CD4-positive, alpha-beta T cell treated with Interleukin-6 at 100 ng/mL for 8 hours (primary cell): ENCODE measurements at places on chromosomes 7 and 10.

DNA sequence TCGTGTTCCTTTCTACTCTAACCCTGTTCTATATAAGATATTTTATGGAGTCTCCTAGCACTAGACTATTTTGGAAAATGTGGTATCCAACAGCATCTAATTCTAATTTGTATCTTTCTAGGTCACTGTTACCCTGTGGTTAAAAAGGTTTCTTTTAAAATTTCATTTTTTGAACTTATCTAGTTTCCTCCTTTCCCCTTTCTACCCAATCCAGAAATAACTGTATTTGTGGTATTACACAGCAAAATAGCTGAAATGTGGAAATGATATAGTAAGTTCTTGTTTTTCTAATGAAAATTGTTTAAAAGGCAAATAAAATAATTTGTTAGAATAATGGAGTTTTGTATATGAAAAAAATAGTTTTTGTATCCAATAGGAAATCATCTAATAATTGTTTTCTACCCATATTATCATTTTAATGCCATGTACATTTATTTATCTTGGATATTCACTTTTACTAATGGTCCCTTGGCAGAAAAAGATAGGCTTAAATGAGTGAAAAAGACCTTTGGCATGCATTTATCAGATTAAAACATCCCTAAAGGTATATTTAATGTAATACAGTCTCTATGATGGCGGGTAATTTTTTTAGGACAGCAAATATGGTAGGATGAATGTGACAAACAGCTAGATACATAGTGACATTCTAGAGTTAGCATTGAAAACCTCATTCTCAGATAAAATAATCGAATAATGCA is 175.5 kb upstream of the PLXDC2 start:
- DNase-seq, result no peak

DNA sequence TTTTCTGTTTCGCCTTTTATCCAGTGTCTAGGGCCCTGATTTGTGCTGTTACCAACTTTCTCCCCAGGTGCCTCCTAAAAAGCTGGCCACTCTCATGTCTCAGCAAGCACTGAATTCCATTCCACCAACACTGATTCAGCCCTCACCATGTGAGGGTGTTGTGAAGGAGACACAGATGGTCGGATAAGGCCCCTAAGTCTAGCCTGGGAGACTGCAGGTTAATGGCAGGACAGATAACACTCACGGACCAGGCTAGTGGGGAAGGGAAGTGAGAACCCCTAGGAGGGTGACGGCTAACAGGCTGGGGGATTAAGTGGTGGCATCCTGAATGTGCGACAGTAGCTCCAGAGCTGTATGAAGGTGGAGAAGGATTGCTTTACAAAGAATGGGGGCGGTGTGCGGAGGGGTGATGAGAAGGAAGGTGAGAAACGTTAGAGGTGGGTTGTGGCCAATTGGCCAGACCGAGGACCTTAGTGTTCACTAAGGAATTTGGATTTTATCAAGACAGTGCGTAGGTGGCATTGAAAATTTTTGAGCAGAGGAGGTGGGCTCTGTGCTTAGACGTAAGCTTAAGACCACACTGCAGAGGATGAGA is 3.8 kb upstream of the DUSP5 start:
- DNase-seq, result no peak

- no peak for DNase-seq
Observed at GRCh38 chr10:122494173-122494820, 32.9 kb downstream of the HTRA1 start.

GRCh38 chr10:2463316-2463715 is 604.0 kb upstream of the PFKP start:
- DNase-seq, result no peak

GRCh38 chr7:26326211-26326610 is 34.5 kb downstream of the SNX10 start:
- DNase-seq, result no peak

DNA sequence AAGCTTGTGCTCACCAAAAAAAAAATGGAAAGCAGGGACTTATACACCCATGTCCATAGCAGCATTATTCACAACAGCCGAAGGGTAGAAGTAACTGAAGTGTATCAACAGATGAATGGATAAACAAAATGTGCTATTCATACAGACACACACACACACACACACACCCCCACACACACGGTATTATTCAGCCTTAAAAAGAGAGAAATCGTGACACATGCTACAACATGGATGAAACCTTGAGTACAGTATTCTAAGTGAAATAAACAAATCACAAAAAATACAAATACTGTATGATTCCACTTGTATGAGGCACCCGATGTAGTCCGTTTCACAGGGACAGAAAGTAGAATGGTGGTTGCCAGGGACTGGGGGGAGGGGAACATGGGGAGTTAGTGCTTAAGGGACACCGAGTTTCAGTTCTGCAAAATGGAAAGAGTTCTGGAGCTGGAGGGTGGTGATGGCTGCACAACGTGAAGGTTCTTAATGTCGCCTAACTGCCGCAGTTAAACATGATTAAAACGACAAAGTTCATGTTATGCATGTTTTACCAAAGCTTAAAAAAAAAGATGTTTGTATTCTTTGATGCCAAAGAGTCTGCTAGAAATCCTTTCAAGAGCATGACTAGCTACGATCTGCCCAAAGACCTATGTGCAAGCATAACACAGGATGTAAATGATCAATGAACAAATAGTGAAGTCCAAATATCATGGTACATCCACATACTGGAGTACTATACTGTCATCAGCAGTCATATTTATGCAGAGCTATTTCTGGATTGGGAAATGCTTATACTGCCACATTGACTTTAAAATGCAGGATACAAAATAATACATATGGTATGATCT is 7.2 kb downstream of the TNS3 start:
- DNase-seq, result no peak

- no peak for DNase-seq
Observed at GRCh38 chr10:71737001-71737833, 17.6 kb upstream of the C10orf105 start.

GRCh38 chr10:33483124-33483815 is 148.8 kb upstream of the NRP1 start:
- DNase-seq, result no peak

DNA sequence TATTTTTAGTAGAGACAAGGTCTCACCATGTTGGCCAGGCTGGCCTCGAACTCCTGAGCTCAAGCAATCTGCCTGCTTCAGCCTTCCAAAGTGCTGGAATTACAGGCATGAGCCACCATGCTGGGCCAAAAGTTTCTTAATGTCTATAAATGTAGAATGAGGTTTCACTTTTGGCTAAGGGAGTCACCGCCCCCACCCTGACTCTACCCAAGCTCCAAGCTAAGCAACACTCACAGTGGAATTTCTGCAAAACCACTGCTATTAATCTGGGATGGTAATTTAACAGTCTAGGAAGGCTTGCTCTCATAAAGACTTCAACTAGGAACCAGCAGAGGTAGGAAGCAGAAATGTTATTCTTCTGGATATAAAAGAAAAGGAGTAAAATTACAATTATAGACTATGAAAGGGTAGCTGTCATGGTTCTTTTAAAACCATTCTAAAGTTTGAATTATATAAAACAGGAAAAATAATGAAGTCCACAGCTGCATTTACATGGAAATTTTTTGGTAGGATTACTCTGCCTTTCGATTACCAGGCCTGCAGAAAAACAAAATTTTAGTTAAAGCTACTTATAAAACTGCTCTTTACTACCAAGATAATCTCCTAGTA is 211.6 kb downstream of the SFMBT2 start:
- DNase-seq, result no peak

DNA sequence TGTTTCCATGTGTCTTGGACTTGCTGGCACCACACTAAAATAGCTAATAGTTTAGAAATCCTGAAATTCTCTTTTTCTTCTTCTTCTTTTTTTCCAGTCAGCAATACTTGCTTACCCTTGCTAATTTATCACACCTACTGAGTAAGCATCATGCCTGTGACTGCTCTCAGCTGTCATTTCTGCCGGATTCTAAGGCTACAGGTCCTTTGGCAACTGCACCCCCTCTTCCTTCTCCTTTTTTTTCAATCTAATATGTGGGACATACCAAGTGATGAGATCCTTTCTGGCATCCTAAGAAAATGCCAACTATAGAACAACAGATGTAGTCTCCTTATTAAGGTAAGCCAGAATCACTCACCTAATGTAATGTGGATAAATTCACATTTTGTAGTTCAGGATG is 444.7 kb downstream of the MAGI2 start:
- DNase-seq, result no peak

GRCh38 chr10:31457858-31458257 is 138.8 kb downstream of the ZEB1 start:
- no peak for DNase-seq

GRCh38 chr10:125639846-125640245 is 43.1 kb downstream of the TEX36 start:
- no peak for DNase-seq

DNA sequence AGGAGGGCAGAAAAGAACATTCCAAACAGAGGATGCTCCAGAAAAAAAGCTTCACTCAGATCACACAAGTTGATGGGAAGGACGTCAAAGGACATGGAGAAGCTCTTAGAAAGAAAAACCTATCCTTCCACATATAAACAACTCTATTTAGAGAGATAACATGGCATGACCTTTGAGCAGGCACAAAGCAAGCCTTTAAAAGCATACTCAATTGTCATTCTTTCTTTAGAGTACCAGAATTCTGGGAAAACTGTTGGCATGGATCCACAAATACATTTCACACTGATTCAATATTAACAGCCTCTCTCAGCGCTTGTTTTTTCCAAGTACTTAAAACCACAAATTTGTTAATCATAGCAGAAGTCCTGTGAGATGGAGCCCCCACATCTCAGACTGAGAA is 7.3 kb upstream of the ABLIM1 start:
- no peak for DNase-seq

- DNase-seq, result no peak
Observed at GRCh38 chr10:26455567-26456315, 17.6 kb downstream of the APBB1IP start.

DNA sequence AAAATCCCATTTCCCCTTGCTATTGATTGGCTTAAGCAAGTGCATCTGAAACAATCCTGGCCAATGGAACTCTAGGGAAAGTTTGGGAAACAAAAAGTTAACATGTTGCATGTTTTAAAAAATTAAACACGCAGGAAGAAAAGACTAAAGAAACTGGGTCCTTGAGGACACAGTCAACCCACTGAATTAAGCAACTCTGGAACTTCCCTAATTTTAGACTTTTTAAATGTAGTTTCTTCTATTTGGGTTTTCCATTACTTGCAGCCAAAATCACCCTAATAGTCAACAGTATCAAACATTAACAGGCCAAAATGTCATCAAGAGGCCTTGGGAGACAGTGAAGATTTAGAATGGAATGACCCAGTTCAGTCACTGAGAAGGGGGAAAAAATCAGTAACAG is 40.6 kb downstream of the OSBPL3 start:
- no peak for DNase-seq

DNA sequence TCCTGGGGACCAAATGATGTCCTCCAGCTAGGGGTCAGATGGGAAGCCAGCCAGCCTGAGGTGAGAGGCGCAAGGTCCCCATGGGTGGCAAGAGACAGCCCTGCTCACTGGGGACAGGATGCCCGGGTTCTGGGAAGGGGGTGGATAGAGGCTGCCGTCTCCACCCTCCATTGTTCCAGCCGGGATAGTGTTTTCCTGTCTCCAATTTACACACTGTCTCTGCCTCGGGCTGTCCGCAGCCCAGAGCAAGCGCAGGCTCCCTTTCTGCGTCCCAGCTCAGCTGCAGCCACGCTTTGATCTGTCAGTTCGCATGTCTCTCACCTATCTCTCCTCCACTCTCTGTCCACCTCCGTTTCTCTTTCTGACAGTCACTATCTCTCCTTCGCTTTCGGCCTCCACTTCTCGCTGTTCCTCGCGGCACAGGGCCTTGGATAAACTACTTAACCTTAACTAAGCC is 2.1 kb downstream of the EPHB4 start:
- no peak for DNase-seq

DNA sequence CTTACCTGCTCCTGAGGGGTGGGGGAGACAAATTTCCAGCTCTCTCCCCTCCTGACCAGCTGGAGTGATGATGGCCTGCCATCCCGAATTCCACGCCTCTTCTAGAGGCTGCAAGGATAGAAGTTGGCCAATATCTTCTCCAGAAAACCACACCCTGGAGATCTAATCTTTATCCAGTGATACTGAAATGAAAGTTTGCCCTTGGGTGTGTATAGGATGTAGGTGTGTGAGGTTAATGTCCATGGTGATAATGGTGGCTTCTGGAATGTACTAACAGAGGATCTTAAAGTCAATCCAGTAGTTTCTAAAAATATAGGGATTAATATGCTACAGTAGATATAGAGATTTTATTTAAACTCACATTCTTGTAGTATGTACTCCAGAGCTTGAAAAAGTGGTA is 22.2 kb downstream of the AKR1B15 start:
- DNase-seq, result no peak

GRCh38 chr10:101941871-101942270 is 98.3 kb upstream of the KCNIP2 start:
- DNase-seq, result no peak

- DNase-seq, result no peak
Observed at GRCh38 chr7:64879086-64879730, 23.9 kb upstream of the ZNF273 start.

DNA sequence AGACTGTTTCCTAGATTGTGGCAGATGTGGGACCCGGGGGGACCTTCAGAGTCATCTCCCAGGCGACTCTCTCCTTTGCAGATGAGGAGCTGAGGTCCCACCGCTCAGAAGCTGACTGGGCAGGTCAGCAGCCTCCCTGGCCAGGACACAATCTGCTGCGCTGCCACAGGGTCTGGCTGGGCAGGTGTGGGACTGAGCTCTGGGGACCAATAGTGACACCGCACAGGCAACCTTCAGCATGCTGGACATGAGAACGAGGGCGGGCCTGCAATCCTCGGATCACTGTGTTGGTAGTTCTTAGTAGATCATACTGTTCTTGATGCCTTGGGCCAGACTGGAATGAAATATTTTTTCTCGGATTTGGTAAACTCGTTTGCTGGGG is 20.5 kb upstream of the CRYGN start:
- DNase-seq, result no peak

DNA sequence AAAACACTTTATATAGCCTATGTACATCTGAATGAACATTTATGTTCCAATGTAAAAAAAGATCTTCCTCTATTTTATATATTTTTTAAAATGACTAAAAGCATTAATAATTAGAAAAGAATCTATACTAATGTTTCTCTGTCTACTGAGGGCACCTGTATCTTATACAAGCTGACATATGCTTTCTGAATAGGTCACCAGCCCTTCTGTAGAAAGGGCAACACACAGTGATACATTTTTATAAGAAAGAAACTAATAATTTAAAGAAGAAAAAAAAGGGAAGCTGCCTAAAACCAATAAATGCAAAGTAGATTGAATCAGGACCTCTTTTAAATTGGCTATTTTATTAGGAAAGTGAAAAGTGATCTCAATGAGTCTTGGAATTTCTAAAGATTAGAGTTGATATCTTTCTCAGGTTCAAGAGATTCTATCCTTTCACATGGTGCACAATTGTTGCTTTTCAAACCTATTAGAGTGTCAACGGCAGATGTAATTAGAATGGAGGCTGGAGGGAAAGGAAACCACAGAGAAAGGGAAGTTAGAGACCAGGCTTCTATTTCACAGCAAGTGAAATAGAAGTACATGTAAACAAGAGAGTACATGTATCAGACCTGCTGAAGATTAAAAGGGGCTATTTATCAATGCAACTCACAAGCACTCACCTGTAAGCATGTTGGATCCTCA is 6.3 kb downstream of the MTPN start:
- no peak for DNase-seq

- DNase-seq, result no peak
Observed at GRCh38 chr7:90412458-90413184, 9.4 kb downstream of the CLDN12 start.

- DNase-seq, result no peak
Observed at GRCh38 chr10:42422911-42423310, 215.5 kb downstream of the ZNF33B start.
